NCI-H1436 (cell line): ENCODE measurements at places on chromosomes 7 and 10.

GRCh38 chr10:82267960-82268359 lies 393.0 kb downstream of the NRG3 start:
- DNase-seq = no peak

DNA sequence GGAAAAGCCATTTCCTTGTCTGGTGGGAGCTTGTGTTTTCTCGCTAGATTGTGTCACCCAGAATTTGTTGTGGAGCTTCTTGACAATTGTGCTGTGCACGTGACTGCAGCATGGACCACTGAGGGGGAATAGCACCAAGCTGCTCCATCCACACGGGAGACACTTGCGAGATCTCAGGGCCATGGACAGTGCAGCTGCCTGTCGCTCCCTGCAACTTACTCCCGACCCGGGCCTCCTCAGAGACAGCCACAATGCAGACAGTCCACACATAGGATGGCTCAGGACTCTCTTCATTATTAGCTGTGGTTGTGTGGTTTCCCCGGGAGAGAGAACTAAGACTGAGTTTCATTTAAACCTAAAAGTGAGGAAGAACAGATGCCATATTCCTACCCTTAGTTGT lies 673.2 kb upstream of the GALNT17 start:
- no peak for DNase-seq

DNA sequence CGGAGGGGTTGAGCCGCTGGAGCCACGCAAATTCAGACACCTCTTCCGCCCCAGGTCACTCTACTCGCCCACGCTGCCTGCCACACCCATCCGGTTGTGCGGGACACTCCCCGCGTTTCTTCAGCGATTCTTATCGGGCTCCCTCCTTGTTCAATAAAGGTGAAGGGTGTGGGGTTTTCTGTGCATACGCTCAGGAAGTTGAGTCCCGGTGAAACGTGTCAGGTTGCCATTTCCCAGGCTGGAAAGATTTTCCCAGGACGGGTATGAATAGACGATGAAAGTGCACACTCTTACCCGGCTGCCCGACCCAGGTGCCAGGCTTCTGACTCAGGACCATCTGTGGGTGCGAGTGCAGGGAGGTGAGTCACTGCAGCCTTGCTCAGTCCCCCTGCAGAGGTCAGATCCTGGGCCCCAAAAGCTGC lies 22.0 kb downstream of the KLF6 start:
- DNase-seq = no peak

DNA sequence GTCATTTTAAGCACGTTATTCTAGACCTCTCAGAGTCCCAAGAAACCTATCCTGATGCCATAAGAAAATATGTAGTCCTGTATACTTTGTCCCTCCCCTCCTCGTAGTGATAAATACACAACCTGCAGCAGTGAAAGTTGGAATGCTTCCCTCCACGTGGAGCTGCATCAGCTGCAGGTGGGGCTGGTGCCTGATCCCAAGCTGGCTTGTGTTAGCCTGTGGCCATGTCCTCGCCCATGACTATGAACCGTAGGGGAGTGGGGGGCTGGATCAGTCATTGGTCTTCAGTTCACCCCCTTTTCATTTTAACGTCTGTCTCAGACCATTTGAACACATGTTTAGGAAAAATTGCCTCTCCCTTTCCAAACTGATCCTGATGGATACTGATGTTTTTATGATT lies 171.4 kb upstream of the HABP2 start:
- DNase-seq = no peak

- no peak for DNase-seq
Measured at GRCh38 chr10:118948786-118949185, 80.7 kb upstream of the NANOS1 start.

DNA sequence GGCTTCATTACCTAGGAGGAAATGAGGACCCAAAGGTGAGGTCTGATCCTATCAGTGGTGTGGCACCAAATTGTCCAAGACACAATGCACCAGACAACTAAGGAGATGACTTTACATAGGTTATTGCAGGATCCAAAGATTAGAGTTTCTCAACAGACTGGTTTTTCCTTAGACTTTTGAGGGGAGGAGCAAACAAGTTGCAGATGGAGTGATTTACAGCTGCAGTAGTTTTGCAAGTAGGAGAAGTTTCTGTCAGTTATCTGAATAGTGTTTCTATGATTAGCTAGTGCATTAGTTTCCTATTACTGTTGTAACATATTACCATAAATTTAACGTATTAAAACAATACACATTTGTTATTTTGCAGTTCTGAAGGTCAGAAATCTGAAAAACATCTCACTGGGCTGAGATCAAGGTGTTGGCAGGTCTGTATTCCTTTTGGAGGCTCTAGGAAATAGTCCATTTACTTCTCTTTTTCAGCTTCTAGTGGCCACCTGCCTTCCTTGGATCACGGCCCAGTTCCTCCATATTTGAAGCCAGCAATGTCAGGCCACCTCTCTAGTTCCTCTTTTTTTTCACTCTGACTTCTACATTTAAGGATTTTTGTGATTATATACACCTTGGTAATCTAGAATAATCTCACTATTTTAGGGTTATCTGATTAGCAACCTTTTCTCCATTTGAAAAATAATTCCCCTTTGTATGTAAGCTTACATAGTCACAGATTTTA lies 994.9 kb downstream of the REEP3 start:
- DNase-seq = no peak

DNA sequence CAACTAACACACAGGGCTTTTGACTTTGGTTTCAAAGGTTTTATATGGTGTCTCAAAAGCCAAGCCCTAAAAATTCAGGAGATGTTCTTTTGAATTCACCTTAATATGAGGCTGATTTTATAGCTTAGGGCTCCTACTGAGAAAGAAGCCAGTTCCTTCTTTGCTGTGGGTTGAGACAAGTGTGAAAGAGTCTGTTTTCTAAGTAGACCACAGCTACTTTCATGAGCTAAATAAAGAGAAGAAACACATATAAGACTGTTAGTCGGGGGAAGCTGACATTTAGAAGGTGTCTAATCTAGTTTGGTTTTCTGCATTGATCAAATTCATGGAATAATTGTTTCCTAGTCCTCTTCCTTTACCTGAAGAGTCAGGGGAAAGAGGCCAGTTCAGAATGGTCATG lies 332.1 kb upstream of the CELF2 start:
- DNase-seq = no peak

GRCh38 chr10:30996481-30997005 lies 35.1 kb downstream of the ZNF438 start:
- no peak for DNase-seq

- DNase-seq = no peak
Measured at GRCh38 chr10:47244560-47245500, 55.2 kb upstream of the GDF10 start.

GRCh38 chr7:471866-472639 lies 47.6 kb downstream of the PDGFA start:
- DNase-seq = no peak

- peak; percentile 58 for DNase-seq
Measured at GRCh38 chr7:92691578-92691977, 101.4 kb upstream of the FAM133B start.

- DNase-seq = no peak
Measured at GRCh38 chr10:64261092-64261491, 739.9 kb downstream of the REEP3 start.

DNA sequence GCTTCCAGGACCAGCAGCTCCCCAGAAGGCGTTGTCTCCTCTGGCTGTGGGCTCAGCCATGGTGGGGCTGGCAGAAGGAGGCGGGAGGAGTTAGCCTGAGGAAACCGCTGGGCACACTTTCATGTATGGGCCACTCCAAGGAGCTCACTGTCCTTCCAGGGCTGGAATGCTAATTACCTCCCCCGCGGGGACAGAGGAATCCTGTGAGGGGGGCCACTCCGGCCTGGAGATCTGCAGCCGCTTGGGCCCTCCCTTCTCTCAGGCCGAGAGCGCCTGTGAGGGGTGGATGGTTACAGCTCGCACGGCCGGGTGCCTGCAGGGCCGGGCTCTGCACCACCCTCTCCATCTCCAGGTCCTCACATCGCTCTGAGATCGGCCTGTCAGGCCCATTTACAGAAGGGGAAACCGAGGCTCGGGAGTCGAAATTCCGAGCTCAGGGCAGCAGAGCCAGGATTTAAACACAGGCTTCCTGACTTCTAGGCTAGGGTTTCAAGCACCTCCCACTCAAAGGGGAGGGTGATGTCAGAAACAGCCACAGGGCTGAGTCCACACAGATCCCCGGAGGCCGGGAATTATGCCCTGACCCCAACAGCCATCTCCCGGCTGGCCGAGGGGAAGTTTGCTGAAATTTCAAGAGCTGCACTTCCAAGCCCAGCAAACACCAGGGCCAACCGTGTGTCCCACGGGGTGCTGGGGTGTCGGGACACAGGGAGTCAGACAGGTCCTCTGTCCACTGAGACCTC lies 59.1 kb downstream of the PDGFA start:
- DNase-seq = no peak

GRCh38 chr7:81162771-81163525 lies 244.1 kb upstream of the SEMA3C start:
- DNase-seq = no peak

- DNase-seq = no peak
Measured at GRCh38 chr10:122018951-122019413, 30.0 kb downstream of the TACC2 start.

GRCh38 chr7:152624228-152624627 lies 51.7 kb downstream of the XRCC2 start:
- DNase-seq = peak; percentile 42

GRCh38 chr10:3277566-3277965 lies 105.0 kb upstream of the PITRM1 start:
- DNase-seq = no peak

GRCh38 chr7:6161463-6162330 lies 110.7 kb downstream of the CYTH3 start:
- no peak for DNase-seq

DNA sequence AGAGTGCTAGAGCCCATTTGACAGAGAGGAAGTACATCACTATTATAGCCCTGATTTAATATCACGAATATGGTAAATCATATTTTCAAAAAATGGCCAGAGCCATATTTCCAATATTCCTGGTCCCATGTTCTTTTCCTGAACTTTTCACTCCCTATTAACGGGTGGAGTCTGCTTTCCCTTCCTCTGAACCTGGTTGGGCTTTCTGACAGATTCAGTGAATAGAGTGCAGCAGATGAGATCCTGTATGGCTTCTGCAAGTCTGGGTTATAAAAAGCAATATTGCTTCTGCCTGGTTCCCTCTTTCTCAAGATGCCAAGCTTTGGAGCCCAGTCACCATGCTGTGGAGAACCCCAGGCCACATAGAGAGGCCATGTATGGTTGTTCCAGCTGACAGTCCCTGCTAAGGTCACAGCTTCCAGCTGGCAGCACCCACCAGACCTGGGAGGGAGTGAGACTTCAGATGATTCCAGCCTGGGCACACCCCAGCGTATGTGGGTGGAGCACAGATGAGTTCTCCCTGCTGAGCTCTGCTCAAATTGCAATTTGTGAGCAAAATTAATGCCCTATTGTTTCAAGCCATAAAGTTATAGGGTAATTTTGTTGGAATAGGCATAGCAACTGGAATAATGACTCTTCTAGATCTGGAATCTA lies 17.9 kb upstream of the CHCHD3 start:
- no peak for DNase-seq

DNA sequence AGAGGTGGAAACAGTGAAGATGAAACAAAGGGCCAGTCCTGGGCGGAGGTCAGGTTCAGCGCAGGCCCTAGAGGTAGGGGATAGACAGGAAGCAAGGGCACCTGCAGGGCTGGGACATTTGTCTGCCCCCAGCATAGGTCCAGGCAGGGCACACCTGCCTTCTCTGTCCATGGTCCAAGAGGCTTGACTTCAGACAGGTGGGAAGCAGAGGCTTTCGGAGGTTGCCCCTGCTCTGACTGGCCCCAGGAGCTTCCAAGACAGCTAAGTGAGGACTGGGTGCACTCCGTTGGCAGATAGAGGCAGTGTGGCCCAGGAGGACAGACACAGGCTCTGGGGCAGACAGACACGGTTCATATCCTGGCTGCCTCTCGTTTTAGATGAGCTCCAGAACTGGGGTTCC lies 71.6 kb upstream of the GRB10 start:
- no peak for DNase-seq

DNA sequence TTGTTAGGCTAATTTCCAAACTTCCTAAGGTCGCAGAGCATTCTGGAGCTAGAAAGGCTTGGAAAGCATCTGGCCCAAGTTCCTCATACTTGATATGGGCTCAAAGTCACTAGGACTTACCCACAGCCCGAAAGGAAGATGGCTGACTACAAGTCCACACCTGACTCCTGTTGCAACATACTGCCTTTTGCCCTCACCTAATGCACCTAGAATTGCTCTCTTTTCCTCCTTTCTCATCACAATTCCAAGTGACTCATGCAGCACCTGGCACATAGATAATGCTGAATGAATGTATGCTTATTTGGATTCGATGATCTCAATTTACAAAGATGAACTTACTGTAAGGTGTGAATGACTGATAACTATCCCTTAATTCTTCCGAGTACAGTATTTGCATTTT lies 131.5 kb downstream of the SORBS1 start:
- no peak for DNase-seq

- DNase-seq = no peak
Measured at GRCh38 chr10:119412244-119413092, 130.1 kb downstream of the RGS10 start.

DNA sequence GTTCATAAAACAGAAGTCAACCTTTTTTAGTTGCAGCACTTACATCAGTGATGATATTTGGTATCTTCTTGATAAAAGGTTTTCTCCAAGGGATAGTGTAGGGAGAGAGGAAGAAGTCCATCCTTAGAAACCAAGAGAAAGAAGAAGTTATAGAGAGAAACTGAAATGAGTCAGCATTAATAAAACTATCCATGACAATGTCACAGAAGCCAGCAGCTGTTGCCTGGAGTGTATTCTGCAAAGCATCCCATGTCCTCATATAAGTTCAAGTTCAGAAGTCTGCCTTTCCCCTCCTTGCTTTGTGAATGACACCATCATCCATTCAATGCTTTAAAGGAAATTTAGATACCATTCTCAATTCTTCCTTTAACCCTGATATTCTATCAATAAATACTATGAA lies 14.4 kb upstream of the COL1A2 start:
- no peak for DNase-seq

GRCh38 chr10:21493784-21494183 lies 31.7 kb downstream of the SKIDA1 start:
- no peak for DNase-seq

- no peak for DNase-seq
Measured at GRCh38 chr10:3755440-3756359, 29.3 kb downstream of the KLF6 start.

GRCh38 chr7:30980194-30980593 lies 16.4 kb downstream of the GHRHR start:
- DNase-seq = no peak
